Thoracic aorta (tissue), 2 donors: ENCODE measurements at places on chromosomes 7 and 10. TPM values are rescaled to one million over a fixed set of nuclear protein-coding genes. Genes with fewer than 3 reads are reported as not detected.

SPDYE6 gene
- total RNA-seq: not detected

CALHM3 gene
- total RNA-seq: not detected

ZNF853 gene
- total RNA-seq: 12.7 TPM

C10orf105 gene
- 0.14 TPM for total RNA-seq

DNA sequence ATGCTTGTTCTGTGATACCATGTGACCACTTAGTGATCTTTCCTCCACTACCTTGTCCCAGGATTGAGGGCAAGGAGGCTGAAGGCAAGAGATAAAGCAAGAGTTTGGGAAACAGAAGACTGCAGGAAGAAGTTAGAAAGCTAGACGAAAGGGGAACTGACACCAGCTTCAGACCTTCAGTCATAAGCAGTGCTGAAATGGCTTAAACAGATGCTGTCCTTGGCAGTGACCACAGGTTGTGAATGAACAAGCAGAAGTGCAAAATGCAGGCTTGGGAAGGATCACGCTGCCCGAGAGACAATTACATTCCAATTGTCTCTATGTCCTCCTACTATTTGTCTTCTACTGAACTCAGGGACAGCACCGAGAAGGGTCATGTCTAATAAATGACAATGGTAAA is 704.9 kb upstream of the AUTS2 start:
- no peak for DNase-seq

DNA sequence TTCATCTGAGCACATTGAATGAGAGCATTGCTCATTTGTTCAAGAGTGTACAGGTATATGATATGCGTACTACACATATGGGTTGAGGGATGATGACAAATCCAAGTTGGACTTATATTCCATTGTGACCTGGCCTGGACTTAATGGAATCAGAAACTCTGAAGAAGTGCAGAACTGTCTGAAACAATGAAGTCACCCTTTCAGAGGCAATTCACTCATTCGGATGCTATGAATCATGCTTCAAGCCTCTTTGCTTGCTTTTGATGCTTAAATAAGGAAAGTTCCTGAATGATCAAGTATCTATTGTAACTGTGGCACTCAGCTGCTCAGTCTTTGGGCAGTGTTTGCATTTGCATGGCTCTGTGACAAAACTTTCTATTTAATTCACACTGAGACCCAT is 93.4 kb downstream of the ZNF365 start:
- no peak for DNase-seq

DNA sequence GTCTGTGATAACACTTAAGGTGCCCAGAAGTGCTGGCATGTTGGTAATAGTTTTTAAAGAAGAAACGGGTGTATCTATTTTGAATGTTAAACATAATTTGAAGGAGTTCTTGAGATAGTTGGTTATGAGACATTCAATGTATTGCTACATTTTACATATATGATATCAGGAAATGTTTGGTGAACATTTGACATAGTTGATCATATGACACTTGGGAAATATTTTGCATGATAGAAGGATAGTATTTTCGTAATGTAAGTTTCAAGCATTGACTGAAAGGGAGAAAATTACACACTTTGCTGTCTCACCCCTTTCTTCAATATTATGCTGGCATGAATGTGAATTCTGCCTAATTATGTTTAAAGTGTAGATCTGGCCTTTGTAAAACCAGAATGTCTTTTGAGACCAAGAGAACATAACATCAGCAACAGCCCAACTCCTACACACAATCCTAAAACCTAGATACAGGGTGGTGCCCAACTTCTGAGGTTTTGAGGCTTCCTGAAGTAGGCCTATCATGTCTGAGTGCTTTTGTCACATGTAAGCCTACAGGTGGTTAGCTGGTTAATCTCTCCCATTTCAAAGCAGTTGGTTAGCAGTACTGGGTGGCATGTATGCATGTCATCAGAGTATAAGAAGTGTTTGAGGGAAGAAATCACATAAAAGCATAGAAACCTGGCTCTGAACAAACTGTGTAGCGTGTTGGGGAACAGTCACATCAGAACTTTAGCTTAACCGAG is 2.1 kb downstream of the ADD3 start:
- no peak for DNase-seq

GRCh38 chr10:95860166-95860940 is 47.4 kb upstream of the CC2D2B start:
- DNase-seq: no peak

DNA sequence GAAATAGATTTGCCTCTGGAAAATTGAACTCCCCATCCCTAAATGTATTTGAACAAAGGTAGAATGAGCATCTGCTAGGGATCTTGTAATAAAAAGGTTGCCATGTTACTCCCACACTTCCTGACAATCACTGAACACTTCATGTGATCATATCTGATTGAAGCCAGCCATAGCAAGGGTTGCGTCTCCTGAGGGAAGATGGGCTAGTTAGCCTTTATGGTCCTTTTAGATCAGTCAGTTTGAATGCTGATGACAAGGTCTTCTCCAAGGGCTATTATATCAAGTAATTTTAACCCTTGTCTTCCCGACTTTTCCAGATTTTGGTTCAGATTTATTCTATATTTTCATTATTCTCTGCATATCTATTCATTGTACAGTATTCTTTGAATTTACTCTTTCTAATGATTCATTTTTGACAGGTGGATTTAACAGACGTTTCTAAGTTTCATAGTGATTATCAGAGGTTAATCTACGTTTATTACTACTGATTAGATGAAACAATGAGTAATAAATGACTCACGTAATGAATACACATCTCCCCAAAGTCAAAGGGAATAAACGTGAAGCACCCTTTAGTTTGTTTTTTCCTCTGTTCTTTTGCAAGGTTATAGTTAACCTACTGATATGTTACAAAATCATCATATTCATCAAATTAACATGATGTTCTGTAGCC is 28.1 kb downstream of the CSGALNACT2 start:
- DNase-seq: no peak

GRCh38 chr10:97922022-97922758 is 72.5 kb downstream of the GOLGA7B start:
- no peak for DNase-seq

DNA sequence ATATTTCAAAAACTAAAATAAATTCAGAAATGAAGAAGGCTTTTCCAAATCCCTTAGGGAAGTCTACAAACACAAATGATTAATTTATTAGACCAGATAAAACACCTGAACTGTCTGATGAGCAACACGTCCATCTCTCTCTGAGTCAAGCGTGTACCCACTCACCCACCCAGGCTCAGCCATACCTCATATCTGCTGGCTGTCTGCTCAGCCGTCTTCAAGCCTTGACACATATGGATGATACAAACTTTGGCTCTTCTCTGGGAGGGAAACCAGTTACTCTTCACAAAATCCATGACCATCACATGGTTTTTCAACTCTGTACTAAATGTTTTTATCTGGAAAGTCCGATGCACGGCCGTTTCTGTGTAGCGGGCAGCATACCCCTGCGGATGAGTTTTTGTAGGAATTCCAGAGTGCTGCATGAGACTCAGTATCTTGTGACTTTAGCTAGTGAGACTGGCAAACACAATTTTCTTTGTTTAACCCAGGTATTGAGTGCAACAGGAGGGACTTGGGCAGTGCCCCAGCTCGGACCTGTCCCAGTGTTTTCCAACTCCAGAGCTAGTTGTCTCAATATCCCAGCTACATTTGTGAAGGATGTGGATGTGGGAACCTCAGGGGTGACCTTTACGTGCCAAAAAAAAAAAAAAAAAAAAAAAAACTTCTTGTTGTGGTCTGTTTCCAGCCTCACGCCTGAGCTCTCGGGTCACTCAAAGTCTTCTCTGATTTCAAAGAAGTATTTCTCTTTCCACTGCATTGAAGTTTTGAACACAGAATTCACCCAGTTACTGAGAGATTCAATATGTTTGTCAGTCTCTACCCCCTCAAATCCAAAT is at the start of gene C10orf90:
C10orf90 (minus strand) TSS at position 638 of the 839 bp plus-strand sequence; CDS start at position 425, 213 bp downstream.
- DNase-seq: no peak

DNA sequence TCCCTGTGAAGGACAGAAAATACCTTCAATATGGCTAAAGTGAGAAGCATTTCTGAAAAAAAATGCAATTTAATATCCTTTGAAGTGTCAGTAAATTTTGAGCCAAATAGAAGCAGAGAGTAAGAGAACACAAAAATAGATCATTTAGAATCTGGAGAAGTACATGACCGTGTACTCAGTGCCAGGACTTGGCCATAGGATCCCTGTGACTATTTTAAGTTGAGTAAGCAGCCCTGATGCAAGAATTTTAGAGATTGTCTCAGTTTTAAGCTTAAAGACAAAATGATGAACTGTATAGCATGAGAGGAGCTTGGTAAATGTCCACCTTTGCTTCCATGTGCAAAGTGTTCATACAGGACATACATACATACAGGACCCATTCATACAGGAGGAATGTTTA is 2.5 kb downstream of the PTER start:
- DNase-seq: no peak

- no peak for DNase-seq
Observed at GRCh38 chr7:41994746-41995110, 242.3 kb downstream of the GLI3 start.

DNA sequence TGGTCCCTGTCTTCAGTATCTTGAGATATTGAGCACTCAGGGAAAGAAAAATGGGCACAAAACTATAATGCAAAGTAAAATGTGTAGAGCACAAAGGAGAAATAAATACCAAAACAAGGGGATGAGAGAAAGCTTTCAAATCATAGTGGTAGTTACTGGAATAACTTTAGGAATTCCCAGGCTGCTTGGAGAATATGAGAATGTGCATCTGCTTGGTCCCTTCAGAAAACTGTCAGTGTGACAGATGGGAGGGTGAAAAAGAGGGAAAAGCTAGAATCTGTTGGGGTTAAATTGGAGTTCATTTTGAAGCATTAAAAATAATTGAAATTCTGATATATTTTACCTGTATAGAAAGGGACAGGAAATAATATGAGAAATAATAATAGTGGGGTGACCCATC is 15.3 kb downstream of the ST7 start:
- DNase-seq: no peak

GRCh38 chr7:158828133-158829020 is 932 bp downstream of the ESYT2 start:
- DNase-seq: no peak

- DNase-seq: no peak
Observed at GRCh38 chr10:97607095-97607636, 17.6 kb downstream of the C10orf62 start.

DNA sequence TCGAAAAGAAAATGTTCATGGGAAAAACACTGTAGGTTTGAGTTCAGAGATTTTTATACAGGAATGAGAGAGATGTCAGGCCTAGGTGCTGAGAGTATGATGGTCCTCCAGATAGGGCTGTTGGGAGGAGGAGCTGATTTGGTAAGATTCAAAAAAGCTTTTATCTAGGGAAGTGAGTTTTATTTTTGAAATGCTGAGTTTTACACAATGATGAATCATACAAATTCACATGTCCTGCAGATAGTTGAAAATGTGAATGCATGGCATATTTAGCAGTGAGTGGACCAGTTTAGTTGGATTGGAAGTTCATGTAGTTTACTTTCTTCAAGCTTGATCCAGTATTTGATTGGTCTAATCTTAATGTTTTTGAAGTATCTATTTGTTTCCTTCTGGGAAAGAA is 154.8 kb downstream of the LRRC4 start:
- no peak for DNase-seq

GRCh38 chr10:71534568-71535194 is 138.0 kb downstream of the CDH23 start:
- no peak for DNase-seq

DNA sequence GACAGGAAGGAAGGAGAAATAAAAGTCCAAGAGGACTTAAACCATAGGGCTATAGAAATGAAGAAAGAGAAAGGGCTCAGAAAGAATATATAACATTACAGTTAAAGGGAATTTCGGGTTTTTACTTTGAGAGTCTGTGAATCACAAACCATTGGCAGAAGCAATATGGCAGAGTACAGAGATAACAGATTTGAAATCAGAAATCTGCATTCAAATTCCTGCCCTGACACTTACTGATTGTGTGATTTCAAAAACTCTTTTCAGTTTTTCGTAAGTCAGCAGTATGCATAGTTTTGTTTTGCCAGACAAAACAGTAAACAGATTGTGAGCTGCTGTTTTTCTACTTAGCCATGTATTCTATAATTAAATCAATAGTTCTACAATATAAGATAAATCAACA is 8.2 kb downstream of the JMJD1C start:
- no peak for DNase-seq

GRCh38 chr10:104437226-104437625 is 83.6 kb downstream of the CFAP58 start:
- DNase-seq: no peak

DNA sequence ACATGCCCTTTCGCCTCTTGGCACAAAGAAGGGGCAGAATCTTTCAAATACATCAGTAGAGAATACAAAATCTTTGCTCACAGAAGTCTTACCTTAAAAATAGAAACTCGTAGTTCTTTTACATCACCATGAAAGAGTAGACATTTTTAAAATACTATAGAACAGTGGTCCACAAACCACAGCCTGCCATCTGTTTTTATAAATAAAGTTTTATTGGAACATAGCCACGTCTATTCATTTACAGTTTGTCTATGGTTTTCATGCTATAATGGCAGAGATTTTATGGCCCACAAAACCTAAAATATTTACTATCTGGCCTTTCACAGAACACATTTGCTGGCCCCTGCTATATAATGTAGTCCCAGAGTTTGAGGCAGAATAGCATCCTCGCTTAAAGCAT is 46.1 kb upstream of the CABCOCO1 start:
- DNase-seq: no peak

- no peak for DNase-seq
Observed at GRCh38 chr7:94300176-94300835, 94.4 kb upstream of the COL1A2 start.
